A172 (cell line): ENCODE measurements at places on chromosomes 4 and X. TPM values are rescaled to one million over a fixed set of nuclear protein-coding genes. Genes with fewer than 3 reads are reported as not detected.

Gene ELOVL6
- total RNA-seq, result 7.8 and 19.3 TPM in 2 replicates

Gene MTCP1
- 3.8 and 9.3 TPM in 2 replicates for total RNA-seq

Gene ANAPC10
- total RNA-seq, result 64.3 and 65.8 TPM in 2 replicates

Gene DTHD1
- total RNA-seq, result not detected in 2 replicates

DNA sequence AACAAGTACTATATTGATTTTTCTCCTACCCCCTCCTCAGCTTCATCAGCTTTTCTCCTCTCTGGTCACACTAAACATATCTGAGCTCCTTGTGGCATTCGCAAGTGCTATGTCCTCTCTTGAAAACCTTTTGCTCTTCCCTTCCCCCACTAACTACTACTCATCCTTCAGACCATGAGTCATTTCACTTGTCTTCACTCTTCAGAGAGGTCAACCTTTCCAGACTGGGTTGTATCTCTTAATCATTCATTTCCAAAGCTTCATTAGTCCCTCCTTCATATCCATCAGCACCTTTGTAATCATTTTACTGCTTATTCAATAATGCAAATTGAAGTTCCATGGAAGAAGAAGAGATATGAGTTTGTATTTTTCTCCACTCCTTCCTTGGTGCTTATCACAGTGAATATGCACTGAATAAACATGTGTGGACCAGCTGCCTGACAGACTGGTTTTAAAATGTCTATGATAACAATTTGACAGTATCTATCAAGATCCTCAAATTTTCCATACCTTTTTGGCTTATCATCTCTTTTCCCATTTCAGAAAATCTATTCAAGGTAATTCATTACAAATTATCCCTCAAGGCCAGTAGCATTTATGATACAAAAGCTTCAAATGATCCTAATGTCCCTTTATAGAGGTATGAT is 28.4 kb downstream of the DDX60L start:
- DNase-seq, result peak; percentile 71

- peak; percentile 38 for DNase-seq
These were observed 41.8 kb upstream of the TXK start for GRCh38 chr4:48175806-48176205.

GRCh38 chr4:104210420-104210819 is 284.3 kb downstream of the CXXC4 start:
- DNase-seq, result no peak

- DNase-seq, result peak; percentile 42
These were observed 42.8 kb downstream of the IL21 start for GRCh38 chr4:122577808-122578781.

- DNase-seq, result no peak
These were observed 51.7 kb downstream of the SHROOM3 start for GRCh38 chr4:76486588-76487276.

- no peak for DNase-seq
These were observed 26.1 kb upstream of the TET2 start for GRCh38 chr4:105120626-105121025.

DNA sequence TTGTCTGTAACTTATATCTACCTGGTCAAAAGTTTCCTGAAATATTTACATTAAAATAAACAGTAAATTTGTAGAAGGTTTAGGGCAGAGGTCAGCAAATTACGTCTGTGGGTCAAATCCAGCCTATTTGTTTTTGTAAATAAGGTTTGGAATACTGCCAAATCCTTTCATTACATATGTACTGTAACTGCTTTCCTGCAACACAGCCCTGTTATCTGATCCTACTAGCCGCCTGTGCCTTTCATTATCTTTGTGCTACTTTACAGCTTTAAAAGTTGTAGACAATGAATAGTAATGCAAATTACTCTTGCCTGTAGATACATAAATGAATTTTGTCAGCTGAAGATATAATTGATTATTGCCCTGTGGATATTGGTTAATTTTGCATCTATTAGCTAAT is 369.6 kb upstream of the SLC7A11 start:
- no peak for DNase-seq

- no peak for DNase-seq
These were observed 128.7 kb downstream of the MGST2 start for GRCh38 chr4:139794158-139794954.

GRCh38 chr4:138845054-138845453 is 170.5 kb upstream of the NOCT start:
- no peak for DNase-seq
